ENCODE measurements at places on chromosomes 3 and 15.

DNA sequence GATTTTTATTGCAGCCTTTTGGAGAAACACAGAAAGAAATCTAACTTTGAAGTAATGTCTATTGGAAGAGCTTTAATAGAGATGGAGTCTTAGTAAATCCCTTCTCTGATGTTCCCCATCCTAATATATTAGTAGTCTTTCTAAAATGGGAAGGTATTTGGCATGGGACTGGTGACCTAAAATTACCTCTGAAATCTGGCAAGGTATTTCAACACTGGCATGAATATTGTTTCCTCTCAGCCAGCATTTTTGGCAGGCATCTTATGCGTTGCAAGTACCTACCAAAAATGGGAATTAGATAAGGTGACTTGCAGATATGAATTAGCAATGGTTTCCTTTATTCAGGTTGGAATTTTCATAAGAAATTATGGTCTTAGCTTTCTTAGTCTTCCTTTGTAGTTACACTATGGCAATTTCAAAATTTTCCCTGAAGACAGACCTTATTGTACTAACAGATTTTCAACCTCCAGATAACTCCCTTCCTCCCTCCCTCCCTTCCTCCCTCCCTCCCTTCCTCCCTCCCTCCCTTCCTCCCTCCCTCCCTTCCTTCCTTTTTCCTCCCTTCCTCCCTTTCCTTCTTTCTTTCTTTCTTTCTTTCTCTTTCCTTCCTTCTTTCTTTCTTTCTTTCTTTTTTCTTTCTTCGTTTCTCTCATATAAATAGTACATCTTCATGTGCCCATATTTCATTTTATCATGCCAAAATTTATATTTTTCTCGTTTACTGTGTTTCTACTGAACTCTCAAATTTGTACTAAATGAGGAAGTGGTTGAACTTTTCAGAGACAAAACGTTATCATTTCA, 168.2 kb upstream of the KCNMB2 start:
- peak; percentile 22 for DNase-seq

- DNase-seq = no peak
These were observed 2.4 kb downstream of the SKOR1 start for GRCh38 chr15:67827562-67828277.

DNA sequence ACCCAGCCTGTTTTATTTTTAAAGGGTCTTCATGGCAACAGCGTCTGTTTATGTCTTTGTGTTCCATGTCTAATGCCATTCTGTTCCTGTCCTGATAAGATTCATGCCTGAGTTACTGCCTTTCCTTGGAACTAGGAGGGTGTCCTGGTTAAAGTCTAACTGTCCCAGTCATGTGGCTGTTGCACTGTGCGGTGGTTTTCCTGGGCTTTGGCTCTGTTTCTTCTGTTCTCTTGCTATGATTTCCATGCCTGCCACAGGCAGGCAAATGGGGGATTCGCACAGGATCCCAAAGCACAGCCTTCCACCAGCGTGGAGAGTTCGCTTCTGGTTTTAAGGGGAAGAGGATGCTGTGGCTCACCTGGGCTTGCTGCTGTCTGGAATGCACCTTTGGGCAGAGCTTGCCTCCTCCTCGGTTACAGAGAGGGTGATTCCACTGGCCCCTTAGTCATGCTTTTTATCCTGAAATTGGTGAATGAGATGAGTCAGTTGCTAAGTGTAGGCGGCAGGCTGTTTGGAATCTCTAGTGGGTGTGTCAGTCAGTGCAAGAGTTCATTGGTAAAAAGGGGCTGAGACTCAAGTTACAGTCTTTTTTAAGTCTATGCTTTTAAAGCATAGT, 86.8 kb downstream of the CCK start:
- peak; percentile 35 for DNase-seq

GRCh38 chr3:139292711-139293664, 50.8 kb upstream of the MRPS22 start:
- DNase-seq = no peak

DNA sequence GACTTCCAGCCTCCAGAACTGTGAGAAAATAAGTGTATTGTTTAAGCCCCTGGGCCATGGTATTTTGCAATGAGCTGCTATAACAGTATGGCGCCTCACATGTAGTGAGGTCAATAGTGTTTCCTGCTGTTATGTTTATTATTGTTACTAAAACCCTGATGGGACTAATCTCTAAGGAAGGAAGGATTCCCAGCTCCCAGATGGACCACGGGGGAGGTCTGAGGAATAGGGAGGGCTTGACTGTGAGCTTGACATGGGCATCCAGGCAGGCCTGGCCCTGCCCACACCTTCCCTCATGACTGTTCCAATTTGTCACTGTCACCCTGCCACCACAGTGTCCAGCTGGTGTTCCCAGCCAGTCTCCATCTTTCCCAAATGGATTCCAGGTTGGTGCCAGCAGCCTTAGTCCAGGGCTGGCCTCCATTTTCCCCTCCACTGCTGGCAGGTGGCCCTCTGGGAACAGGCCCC, 14.5 kb upstream of the SLC41A3 start:
- no peak for DNase-seq

DNA sequence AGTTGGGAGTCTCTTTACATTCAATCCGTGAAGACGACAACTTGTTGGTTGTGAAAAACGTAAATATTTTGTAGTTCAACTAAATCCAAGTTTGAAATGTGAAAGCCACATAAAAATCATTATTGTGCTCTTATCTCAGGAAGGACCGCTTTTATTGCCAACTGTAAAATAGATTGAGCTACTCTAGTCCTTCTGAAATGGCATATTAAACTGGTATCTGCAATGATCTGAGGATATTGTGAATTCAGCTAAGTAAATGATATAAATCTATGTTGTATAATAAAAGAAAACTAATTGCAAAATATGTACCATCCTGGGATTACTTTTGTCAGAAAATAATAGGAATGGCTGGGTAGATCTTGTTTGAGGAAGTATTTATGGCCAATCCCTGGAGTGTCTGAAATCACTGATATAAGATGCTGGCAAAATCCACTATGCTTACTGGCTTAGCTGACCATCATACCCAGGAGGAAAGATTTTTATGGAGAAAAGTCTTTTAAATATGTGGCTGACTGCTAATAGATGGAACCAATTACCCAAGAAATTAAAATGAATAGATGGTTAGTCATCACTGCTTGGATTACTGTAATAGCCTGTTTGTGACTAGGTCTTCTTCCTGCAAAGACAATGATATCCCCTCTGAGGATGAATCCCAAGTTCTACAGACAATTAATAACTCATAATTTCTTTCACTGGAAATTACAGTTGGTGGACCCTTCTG, 191.8 kb downstream of the SEMA6D start:
- DNase-seq = no peak

DNA sequence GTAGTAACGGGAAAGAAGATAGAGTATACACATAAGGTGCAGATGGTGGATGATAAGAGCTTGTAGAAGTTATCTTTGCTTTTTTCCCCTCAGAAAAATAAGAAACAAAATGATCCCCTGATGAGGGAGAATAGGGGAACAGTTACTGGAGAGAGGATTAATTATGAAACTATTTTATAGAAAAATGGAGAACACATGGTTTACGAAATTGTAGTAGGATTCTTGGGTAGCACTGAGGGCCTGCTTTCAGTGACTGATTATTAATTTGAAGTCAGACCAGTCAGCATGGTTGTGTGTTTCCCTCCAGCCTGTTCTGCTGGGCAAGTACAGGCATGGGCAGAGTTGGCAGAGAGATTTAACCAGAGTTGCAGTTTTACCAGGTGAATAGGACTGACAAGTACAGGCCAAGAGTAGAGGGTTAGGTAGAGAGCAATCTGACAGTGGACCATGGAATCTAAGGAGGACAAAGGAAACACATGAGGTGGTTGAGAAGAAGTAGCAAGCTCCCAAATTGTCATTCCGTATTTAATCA, 5.9 kb downstream of the SLC49A4 start:
- no peak for DNase-seq

- DNase-seq = peak; percentile 12
These were observed 120.7 kb upstream of the LINGO1 start for GRCh38 chr15:77753281-77753873.

GRCh38 chr3:112460519-112461195, 38.6 kb downstream of the BTLA start:
- DNase-seq = no peak

- DNase-seq = no peak
These were observed 9.7 kb upstream of the TBL1XR1 start for GRCh38 chr3:177206936-177207335.

GRCh38 chr3:187742351-187743171, 2.7 kb downstream of the BCL6 start:
- no peak for DNase-seq

GRCh38 chr3:14143271-14144225, 18.7 kb downstream of the TMEM43 start:
- DNase-seq = no peak

Measured in pons (tissue), 1 donor.